Midbrain (tissue), 1 donor: ENCODE measurements at places on chromosomes 12 and 14.

GRCh38 chr12:51910168-51910567 lies 2.9 kb downstream of the ACVRL1 start:
- no peak for DNase-seq

DNA sequence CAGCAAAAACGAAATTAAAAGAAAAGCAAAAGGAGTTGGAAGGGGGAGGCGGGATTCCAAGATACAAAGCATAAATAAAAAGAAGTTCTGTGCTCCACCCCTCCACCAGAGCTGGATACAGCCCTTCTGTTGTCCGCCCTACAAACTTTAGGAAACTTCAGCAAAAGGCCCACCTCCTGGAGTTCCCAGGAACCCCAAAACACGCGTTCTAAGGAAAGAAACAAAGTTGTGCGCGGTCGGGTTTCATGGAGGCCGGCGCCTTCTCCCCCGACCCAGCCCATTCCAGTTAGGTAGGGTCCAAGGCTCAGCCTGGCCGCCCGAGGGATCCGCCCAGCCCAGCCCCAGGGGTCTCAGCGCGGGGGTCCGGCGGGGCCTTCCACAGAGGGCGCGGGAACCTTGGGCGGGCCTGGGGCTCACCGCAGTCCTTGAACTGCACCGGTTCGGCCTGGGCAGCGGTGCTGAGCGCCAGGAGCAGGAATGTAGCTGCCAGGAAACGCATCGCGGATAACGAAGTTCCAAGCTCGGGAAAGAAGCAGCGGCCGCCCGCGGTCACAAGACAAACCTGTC lies at the start of gene NPC2:
Gene NPC2, minus strand, starts transcription at position 530 of the 567 bp plus-strand sequence. Its CDS starts 31 bp downstream, at position 499.
- DNase-seq, result no peak

GRCh38 chr14:63881926-63882325 lies 29.1 kb downstream of the SYNE2 start:
- no peak for DNase-seq

- no peak for DNase-seq
Measured at GRCh38 chr14:55851961-55852360, 266.2 kb upstream of the PELI2 start.

- no peak for DNase-seq
Measured at GRCh38 chr12:3552726-3553045, 61.7 kb downstream of the PRMT8 start.

GRCh38 chr14:35412272-35413056 lies 7.9 kb upstream of the NFKBIA start:
- peak; percentile 13 for DNase-seq

GRCh38 chr12:122917507-122918121 lies 21.7 kb upstream of the VPS37B start:
- no peak for DNase-seq

DNA sequence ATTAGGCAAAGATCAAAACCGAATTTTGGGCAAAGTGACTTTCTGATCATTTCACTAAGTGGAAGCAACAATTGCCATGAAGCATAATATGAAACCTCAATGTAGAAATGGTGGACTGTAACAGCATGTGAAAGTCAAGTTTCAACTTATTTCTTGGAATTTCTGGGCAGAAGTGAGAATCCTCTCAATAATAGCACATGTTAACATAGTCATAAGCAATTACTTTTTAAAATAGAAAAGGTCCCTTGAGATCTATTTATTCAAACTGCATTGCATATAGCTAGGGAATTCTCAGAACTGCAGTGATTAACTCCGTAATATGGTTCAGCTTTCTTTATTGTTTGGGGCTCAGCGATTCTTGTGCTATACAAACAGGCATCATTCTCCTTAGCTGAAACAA lies 136.7 kb upstream of the ATP2B1 start:
- no peak for DNase-seq

- DNase-seq, result no peak
Measured at GRCh38 chr14:99236386-99237138, 35.4 kb downstream of the BCL11B start.

DNA sequence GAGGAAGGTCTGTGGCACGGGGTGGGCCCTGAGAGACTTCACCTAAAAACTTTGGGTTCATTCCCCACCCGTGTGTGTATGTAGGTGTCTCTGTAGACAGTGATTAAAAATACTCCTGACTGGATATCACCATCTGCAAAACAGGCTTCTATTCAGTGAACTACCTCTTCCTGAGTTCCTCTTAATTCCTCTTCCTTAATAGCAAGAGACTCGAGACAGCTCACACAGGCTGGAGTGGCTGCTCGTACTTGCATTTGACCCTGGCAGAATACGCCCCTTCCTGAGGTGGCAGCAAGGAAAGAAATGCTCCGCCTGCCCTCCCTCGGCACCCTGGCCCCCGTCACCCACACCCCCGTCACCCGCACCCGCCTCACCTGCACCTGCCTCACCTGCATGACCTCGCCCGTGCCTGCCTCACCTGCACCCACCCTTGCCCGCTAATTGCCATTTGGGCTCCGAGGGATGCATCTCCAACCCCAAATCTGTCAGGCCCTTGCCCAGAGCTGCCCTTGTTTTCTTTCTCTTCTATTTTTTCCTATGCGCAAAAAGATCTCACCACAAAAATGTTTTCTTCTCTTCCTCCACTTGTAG lies 90.0 kb downstream of the FBXL14 start:
- no peak for DNase-seq

GRCh38 chr12:77488041-77488620 lies 342.6 kb upstream of the NAV3 start:
- no peak for DNase-seq

DNA sequence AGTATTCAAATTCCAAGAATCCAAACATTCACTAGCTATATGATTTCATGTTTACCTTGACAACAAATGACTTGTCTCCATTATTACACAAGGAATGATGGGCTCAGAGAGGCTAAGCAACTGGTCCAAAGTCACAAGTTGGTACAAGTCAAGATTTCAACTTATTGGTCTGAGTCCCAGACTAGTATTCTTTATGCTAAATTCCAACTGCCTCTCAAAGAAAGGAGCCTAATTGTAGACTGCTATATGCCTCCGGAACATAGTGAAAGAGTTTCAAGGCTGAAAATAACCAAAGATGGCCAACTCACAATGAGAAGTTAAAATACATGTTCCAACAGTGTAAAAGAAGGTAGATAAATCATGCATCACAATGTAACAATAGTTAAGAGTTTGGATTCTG lies 7.5 kb downstream of the BTG1 start:
- no peak for DNase-seq

- no peak for DNase-seq
Measured at GRCh38 chr14:63650256-63650952, 8.7 kb upstream of the WDR89 start.

DNA sequence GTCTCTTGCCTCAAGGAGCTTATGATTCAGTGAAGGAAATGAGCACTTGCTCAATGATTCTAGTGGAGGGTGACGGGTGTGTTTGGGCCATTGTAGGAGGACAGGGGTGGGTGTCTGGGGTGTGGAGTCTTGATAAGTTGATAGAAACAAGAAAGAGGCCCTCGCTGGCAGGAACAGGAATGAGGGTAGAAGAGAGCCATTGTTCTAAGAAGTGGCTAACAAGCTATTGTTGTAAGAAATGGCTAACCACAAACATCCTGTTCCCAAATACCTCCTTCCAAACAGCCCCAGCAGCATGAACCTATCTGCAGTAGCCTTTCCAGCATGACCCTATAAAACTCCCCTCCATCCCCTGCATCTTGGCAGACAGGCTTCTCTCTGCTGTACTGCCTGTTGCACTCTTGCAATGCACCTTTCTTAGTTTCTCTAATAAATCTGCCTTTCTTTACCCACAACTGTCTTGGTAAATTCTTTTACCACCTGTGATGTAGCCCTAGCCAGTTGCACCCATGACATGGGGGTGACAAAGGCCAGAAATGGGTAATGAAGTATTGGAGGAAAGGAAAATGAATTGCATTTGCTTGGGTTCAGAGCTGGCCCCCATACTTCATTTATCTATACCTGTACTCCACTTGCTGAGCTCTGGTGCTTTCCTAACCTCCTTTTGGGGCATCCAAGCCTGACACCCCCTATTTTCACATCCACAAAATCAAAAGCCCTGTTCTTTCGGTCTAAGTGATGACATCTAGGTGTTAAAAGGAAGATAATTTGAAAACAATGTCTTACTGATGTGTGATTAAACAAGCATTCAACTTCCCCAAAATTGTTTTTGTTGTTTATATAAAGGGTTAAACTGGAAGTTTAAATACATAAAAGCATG lies 389.1 kb downstream of the GRIN2B start:
- DNase-seq, result no peak

GRCh38 chr14:57087841-57088240 lies 180.9 kb downstream of the EXOC5 start:
- no peak for DNase-seq

- DNase-seq, result no peak
Measured at GRCh38 chr14:85915711-85916110, 385.8 kb downstream of the FLRT2 start.

- DNase-seq, result no peak
Measured at GRCh38 chr12:110766311-110767154, 23.8 kb upstream of the PPP1CC start.

DNA sequence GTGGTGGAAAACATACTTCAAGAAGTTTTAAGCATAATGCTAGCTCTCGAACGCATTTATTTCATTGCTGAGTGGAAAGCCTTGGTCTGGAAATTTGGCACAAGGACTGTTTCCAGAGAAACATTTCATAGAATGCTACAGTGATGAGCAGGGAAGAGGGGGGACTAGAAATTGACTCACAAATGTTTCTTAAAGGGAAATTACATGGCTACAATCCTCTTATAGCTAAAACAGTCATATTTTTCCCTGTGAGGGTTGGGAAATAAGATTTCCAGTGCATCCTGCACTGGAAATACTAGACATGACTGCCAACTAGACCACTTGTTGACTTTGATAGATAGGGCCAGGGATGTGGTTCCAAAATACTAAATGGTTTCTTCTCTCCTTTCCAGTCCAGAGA lies 197.3 kb upstream of the RGS6 start:
- DNase-seq, result no peak

DNA sequence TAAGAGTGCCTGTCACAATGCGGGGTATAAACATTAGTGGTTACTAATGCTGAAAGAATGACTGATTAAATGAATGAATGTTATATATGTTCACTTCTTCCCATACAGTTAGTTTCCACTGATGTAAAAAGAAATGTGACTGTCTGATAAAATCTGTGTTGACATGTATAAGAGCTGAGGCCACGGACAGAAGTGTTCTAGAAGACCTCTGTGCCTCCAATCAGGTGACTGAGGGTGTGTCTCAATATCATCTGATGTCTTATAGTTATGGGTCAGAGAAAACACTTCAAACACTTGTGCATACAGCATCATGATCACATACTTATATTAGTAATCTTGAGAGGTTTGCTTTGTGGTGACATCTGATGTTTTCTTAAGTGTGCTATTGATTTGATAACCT lies 183.4 kb downstream of the TTC7B start:
- no peak for DNase-seq

DNA sequence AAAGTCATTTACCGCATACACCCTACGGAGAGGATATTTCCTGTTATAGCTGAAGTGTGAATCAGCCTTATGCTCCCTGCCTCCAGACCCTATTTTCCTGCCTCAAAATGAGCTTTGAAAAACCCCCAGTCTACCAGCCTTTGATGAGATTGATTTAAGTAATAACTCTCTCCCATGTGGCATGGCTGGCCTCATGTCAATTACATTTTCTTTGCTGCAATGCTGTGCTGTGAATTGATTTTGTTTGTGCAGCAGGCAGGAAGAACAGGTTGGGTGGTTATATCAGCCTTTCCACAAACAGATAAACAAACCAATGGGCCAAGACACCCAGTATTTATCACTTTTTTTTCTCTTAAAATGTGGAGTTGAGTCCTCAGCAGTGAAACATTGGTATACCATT lies 1105.5 kb upstream of the TMEM132C start:
- DNase-seq, result no peak

DNA sequence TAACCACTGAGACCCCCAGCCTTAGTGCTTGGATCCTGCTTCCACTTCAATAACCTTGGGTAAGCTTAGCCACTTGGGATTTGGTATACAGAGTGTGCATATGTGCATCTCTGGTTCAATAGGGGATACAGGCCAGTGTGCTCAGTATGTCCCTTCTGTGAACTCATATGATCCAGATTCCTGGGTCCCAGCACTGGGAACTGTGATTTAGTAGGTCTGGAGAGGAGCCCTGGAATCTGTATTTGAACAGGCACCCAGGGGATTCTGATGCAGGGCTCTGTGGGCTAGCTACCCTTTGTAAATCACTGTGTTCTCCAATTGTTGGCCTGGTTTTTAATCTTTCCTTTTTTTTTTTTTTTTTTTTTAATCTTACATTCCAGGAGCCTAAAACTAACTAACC lies 9.8 kb upstream of the RNU6-8 start:
- DNase-seq, result no peak

- no peak for DNase-seq
Measured at GRCh38 chr12:450438-450837, 9.3 kb upstream of the B4GALNT3 start.

- DNase-seq, result no peak
Measured at GRCh38 chr12:25469861-25470260, 83.2 kb downstream of the LMNTD1 start.

- no peak for DNase-seq
Measured at GRCh38 chr12:68565391-68565903, 45.3 kb upstream of the RAP1B start.

- peak; percentile 11 for DNase-seq
Measured at GRCh38 chr12:65123435-65124063, 2.4 kb upstream of the WIF1 start.

GRCh38 chr14:59852350-59852749 lies 18.2 kb downstream of the RTN1 start:
- DNase-seq, result no peak

- no peak for DNase-seq
Measured at GRCh38 chr12:31215518-31216232, 110.3 kb downstream of the SINHCAF start.

DNA sequence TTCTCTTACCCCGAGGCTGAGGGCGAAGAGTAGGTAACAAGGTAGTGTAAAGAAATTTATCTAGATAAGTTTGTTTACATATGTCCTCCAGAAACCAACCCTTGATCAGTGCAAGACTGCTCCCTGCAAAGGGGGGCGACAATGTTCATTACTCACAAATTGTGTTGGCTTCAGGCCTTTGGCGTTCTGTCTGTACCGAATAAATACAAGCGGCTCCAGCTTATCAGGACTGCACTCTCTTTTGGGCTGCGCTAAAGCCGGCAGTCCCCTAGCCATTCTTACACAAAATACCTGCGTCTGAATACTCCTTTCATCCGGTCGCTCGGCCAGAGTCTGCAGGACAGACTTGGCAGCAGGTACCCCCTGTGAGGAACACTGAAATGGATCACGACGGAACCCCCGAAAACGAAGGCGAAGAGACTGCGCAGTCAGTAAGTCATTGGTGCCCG lies 116.4 kb downstream of the PPHLN1 start:
- DNase-seq, result no peak

- DNase-seq, result no peak
Measured at GRCh38 chr14:101504096-101504948, 57.0 kb upstream of the DIO3 start.
